ENCODE measurements at places on chromosomes 2 and 18.

GRCh38 chr2:188522517-188522916, 230.8 kb downstream of the GULP1 start:
- no peak for ATAC-seq

GRCh38 chr2:13597176-13597575, 880.4 kb downstream of the TRIB2 start:
- no peak for ATAC-seq

GRCh38 chr2:14633061-14633460, 544 bp downstream of the LRATD1 start:
- ATAC-seq: peak; percentile 8

DNA sequence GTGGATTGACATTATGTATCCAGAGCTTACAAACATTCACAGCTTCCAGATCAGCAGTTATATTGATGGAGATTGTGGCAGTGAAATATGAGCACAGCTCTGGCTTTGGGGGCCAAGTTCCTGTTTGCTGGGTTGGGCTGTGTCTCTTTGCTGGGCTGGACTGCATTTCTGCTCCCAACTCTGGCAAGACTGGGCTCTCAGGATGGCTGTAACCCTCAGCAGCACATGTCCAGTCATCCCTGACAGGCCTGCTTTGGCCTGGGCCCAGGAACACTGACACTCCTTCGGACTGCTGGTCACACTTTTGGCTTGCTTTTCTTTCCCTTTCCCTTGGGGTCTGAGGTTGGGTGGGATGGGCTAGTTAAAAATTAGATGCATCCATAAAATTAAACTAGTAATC, 17.9 kb upstream of the VPS4B start:
- no peak for ATAC-seq

GRCh38 chr18:9814431-9814830, 71.3 kb upstream of the TXNDC2 start:
- ATAC-seq: no peak

- no peak for ATAC-seq
These were observed 283.0 kb downstream of the RND3 start for GRCh38 chr2:150204451-150204850.

- peak; percentile 91 for ATAC-seq
These were observed at the start of gene KCNK3 for GRCh38 chr2:26692279-26692896. TSS of gene KCNK3 (plus strand) at chr2:26692722. CDS start at chr2:26692876, 154 bp downstream.

DNA sequence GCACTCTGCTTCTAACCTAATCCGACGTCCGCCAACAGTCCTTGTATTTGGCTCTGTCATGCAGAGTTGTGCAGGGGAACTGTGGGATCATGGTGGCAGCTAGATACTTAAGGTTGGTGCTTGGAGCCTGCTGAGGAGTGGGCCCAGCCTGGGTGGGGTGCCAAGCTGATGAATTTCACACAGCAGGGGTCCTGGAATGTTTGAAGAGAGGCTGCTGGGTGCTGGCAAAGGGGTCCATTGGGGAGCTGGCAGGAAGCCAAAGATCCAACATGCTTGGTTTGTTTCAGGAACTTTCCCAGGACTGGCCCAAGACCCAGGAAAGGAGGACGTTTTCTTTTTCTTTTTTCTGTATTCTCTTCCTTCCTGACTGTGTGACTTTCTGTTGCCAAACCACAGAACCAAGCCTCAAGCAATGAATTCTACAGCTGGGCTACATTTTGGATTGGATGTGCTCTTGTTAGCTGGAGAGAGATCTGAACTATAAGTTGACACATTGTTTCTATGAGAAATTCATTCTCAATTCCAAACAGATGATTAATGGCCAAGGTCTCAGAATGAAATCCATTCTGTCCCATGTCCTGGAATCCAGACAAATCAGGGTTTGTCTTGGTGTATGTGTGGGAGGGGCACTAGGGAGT, 49.9 kb downstream of the DHRS9 start:
- ATAC-seq: no peak

GRCh38 chr2:134440336-134440909, 186.6 kb downstream of the MGAT5 start:
- no peak for ATAC-seq

DNA sequence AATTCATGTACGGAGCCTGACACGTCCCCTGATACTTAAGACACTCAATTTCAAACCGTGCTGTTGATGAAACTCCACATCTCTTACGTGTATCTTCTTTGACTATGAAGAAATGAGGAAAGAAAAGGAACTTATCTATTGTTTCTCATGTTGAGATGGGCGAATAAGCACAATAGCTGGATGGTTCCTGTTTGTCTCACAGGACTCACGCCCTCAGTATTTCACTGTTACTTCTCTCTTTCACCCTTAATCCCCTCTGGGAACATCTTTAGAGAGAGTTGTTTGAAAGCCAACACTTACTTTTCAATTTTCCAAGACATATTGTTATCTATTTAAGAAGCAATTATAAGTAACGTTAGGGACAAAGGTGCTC, 99.8 kb downstream of the COPS8 start:
- no peak for ATAC-seq

GRCh38 chr2:135063210-135063609, 11.1 kb downstream of the RAB3GAP1 start:
- no peak for ATAC-seq

- no peak for ATAC-seq
These were observed 188.2 kb downstream of the BCL2 start for GRCh38 chr18:63131106-63131958.
